ENCODE measurements at places on chromosomes 7 and 10.

- DNase-seq, result no peak
These were observed 129.1 kb downstream of the THSD7A start for GRCh38 chr7:11702938-11703337.

GRCh38 chr10:13806419-13806818, 219.7 kb downstream of the PRPF18 start:
- no peak for DNase-seq

GRCh38 chr10:123995082-123995460, 98.3 kb downstream of the CHST15 start:
- no peak for DNase-seq

- DNase-seq, result no peak
These were observed at the start of gene TCERG1L for GRCh38 chr10:131311661-131312477. Gene TCERG1L, minus strand, starts transcription at chr10:131311721. Its CDS starts 86 bp downstream, at chr10:131311635.

DNA sequence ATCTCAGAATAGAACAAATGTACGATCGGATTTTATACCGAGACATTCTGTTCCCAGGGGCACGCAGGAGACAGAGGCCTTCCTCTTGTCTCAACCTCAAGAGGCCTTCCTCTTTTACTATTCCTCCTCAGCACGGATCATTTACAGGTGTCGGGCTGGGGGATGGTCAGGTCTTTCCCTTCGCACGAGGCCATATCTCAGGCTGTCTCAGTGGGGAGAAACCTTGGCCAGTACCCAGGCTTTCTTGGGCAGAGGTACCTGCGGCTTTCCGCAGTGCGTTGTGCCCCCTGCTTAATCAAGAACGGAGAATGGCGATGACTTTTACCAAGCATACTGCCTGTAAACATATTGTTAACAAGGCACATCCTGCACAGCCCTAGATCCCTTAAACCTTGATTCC, 44.2 kb downstream of the FANK1 start:
- DNase-seq, result no peak

DNA sequence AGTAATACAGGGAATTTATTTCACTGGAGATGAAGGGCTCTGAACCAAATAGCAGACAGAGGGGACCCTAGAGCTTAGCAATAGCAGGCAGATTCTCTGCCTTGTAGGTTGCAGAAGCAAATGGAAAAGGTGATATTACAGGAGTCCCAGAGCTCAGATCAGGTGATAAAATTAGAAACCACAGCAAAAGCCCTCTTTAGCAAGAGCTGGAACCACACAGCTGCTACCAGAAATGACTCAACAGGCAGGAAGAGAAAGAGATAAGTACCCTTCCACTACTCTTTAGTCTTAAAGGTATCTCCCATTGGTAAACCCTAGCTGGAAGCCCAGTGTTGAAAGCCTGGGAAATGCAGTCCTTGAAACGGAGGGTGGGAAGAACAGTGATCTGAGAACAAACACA, 535.6 kb upstream of the GHITM start:
- DNase-seq, result no peak

DNA sequence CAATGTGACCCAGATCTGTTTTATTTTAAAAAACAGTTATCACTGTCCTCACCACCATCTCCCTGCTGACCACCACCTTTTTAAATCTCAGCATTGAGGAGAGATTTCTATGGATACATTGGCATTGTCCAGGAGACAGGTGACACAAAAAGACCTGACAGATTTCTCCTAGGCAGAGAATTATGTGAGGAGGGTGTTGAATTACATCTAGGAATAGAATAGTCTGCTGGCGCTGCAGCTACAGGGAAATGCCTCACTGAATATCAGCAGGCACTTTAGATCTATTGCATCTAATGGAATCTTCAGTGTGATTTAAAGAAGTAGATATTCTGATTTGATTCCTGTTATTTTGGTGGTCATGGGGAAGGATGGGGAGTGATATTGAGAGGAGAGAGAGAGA, 593.5 kb downstream of the NRG3 start:
- DNase-seq, result no peak

Data from stimulated activated CD4-positive, alpha-beta T cell treated with anti-CD3 and anti-CD28 coated beads, Interleukin-15, amount 100 ng/mL, for 48 hours (primary cell).